Neural progenitor cell (in vitro differentiated cells): ENCODE measurements at places on chromosomes 16 and 17. TPM values are rescaled to one million over a fixed set of nuclear protein-coding genes. Genes with fewer than 3 reads are reported as not detected.

- no peak for DNase-seq
Observed at GRCh38 chr17:64006361-64007088, 8.4 kb downstream of the PRR29 start.

DNA sequence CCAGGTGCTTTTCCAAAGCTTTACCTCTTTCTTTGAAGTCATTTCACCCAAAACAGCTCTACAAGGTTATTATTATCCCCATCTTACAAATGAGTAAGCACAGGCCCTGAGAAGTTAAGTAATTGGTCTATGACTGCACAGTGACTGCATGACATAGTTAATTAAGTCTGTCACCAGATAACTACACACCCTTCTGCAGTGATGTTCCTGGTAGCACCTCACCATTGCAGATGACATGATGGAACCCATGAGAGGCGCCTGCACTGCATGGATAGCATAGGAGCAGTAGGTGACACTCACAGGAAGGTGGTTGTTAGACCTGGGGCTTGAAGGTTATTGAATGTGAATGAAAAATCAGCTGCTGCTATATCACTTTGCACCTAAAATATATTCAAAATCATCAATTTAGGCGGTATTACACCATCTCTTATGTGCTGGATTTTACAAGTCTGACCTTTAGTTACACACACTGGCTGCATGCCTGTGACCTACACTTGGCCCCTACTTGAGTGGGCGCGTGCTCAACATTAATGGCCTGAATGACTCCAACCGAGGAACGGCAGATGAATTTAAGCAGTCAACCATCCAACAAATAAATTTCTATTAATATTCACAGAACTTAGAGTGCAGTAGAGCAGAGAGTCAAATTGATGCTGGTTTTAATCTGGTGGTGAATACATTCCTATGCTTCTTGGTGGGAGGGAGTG lies 239.6 kb downstream of the CDH11 start:
- DNase-seq, result no peak

GRCh38 chr17:5533486-5534315 lies 47.3 kb downstream of the MIS12 start:
- DNase-seq, result no peak

- no peak for DNase-seq
Observed at GRCh38 chr16:88876942-88877526, 10.6 kb upstream of the PABPN1L start.

DNA sequence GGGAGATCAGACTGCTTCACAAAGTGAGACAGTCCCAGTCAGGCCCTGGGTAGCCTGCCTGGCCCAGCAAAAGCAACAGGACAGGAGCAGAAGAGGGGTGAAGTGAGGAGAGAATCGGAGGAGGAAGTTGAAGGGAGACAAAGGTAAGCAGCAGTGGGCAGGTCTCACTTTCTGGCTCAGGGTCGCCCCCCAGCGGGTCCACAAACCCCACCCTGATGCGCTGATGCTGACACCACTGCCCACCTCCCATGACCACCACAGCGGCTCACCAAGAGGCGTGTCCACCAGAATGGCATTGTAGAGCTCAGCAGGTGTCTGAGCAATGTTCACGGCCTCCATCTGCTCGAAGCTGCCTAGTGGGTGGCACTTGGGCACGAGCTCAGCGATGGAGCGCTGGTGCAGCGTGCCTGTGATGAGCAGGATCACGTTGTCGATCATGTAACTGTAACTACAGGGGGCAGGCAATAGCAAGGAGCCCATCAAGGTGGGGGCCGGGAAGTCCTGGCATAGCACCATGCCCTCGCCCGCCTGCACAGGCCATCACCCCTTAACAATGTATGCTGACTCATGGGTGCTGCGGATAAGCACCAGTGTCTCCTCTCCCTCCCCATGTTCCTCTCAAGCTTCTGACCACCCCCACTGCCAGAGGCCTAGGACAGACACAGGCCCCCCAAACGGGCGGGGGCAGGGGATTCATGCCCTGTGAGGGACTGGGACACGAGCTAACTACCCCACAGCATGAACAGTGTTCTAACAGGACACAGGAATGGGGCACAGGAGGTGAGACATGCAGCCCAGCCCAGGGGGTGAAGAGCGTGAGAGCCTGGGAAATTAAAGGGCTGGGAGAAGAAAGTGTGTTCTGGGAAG lies 13.6 kb downstream of the HSD11B2 start:
- DNase-seq, result no peak

- DNase-seq, result no peak
Observed at GRCh38 chr17:10613775-10614513, 43.2 kb downstream of the MYH3 start.

DNA sequence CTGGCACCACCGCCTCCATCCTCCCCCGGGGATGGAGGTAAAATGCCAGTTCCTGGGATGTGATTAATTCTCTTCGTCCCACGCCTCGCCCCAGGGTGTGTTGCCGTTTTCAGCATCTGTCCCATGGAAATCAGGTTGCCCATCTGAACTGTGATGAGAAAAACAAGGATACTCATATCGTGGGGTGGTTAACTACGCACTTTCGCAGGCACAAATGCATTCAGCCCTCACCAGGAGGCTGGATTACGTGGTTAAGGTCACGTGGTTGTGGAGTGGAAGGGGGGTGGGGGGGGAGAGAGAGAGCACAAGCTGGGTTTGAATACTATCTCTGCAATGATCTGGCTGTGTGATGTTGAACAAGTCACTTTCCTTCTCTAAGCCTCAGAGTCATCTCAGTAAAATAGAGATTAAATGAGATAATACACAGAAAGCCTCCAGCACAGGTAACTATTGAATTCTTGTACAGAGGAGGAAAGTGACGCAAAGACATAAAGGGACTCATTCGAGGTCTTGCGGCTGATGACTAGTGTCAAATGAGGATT lies 74.7 kb downstream of the BMERB1 start:
- DNase-seq, result no peak

GRCh38 chr17:61460796-61461585 lies 8.8 kb downstream of the TBX4 start:
- peak; percentile 42 for DNase-seq

DNA sequence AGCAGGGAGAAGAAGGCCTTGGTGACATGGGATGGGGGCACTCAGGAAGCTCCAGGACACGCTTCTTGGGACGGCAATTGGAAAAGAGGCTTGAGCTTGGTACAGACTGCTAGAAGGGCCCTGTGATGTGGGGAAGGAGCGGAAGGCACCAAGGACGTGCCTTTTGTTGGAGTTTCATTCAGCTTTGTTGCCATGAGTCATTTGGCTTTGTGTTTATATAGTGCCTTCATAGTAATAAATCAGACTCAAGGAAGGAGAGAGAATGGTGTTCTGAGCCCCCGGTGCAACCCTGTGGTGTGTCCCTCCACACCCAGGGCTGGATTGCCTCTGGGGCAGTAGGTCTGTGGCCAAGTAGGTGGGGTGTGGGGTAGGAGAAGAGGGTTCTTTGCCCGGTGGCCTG lies 7.4 kb upstream of the TBX4 start:
- DNase-seq, result no peak

DNA sequence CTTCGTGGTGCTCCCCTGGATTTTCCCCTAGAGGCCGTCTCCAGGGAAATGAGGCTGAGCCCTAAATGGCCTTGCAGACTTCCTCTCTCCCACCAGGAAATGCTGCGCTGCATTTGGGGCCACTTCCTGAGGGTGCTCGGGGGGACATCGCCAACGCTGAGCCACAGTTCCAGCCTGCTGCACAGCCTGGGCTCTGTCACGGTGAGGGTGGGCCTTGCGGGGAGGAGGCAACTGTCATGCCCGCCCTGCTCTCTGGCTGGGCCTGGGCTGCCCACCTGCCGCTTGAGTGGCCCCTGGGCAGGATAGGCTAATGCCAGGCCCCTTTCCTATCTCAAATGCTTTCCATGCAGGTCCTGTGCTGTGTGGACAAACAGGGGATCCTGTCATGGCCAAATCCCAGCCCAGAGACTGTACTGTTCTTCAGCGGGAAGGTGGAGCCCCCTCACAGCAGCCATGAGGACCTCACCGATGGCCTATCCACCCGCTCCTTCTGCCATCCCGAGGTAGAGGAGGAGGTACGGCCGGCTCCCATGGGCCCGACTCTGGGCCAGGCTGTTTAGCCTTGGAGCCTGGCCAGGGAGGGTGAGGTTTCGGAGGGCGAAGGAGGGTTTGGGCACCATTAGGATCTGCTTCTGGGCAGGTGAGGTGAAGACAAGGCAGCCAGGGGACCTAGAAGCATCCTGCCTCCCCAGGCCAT lies 24.2 kb downstream of the CASKIN2 start:
- DNase-seq, result no peak

DNA sequence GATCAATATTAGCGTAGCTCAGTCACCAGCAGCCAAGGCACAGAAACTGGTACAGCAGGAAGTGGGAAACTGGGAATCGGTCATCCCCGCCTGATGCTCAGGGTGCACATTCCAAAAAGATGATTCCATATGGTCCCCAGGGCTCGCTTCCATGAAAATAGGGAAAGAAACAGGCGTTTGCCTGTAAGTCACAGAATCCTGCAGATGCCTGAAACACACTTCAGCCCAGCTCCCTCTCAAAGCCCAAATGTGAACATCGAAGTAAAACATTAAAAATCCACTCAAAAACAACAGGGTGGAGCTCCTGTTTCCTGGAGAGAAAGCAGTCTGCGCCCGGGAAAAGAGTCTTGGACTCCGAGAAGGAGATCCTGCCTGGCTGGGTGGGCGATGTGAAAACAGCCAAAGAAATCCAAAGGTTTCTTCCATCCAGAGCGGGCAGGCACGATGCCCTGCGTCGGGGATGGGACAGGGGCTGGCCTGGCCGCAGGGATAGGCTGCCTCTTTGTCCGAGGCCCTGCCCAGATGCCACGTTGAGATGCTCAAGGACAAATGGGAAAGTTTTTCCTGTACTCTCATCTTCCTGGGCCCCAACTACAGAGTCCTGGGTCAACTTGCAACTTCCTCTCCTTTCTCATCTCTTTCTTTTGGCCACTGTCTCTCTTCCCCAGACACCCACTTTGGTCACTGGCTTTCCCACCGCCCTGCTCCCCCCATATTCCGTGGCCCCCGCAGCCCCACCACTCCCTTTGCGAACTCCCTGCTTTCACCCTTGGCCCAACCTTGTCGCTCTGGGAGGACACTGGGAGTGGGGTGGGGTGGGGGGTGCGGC lies 743 bp downstream of the WIPI1 start:
- DNase-seq, result peak; percentile 88

GRCh38 chr16:59048876-59049275 lies 314.8 kb upstream of the GOT2 start:
- no peak for DNase-seq

GRCh38 chr17:147796-148740 lies 10.7 kb downstream of the SCGB1C2 start:
- DNase-seq, result no peak

DNA sequence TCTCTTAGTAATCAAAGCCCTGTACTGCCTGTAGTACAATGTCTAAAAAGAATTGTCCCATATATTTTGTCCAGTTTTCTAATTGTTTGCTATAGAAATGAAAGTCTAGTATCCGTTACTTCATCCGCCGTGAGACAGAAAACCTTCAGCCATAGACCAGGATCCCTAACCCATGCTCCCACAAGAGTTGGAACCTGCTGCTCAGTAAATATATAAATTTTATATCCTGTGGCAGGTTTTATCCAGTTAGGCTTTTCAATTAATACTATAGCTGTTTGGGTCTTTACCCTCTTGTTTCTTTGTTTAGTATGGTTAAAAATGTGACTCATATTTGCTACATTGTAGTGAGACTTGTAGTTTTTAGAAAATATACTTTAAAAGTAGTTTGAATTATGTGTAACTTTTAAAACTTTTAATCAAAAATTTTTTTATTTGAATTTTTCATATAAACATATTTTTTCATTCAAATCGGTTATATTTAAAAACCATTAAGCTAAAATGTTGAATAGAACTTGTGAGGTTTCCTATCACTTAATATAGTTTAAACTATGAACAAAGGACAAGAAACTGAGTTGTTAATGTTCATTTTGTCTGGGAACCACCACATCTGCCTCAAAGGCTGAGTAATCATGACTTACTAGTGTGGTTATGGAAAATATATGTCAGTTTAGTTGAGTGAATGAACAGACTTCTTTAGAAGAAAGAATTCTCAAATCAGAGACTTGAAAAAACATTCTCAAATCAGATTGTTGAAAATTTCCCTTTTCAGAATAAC lies 54.8 kb downstream of the VMP1 start:
- no peak for DNase-seq

DNA sequence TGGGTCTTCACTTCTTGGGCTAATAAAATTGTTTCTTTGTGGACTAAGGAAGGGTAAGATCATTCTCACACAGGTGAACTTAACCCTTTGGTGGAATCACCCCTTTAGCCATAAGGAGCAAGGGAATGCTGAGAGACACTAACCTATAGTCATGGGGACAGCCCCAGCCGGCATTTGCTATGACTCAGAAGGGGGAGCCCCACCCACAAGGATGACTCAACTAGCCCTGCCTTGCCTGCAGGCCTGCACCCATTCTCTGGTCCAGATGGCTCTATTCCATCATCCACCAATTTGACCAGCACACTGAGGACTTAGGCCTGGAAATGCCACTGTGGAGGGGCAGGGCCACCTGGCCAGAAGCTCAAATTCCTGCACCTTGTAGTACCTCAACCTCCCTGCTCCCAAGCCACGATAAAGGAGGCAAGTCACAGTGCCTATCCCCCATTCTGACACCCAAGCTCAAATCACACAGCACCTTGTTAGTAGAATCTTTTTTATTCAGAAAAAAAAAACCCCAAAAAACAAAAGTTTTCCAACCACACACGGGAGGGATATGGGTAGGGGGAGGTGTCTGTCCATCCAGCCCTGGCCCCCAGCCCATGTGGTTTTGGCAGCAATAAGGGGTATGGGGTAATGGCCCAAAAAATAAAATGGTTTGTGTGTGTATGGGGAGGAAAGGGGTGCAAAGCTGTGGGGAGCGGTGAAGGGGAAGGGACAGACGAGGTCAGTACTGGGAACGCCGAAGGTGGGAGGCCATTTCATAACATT lies 3.0 kb downstream of the PFN1 start:
- no peak for DNase-seq

MYL11 gene
- 0.68 and 4.1 TPM in 2 replicates for total RNA-seq

CDRT4 gene
- 7.7 and 18.2 TPM in 2 replicates for total RNA-seq

ANKRD40CL gene
- not detected in 2 replicates for total RNA-seq

TP53TG3C gene
- total RNA-seq, result not detected in 2 replicates
